Right kidney (tissue), 9 donors: ENCODE measurements at places on chromosomes 6 and 20.

- DNase-seq: no peak
These were observed 64.8 kb downstream of the TSHZ2 start for GRCh38 chr20:53036992-53037391.

DNA sequence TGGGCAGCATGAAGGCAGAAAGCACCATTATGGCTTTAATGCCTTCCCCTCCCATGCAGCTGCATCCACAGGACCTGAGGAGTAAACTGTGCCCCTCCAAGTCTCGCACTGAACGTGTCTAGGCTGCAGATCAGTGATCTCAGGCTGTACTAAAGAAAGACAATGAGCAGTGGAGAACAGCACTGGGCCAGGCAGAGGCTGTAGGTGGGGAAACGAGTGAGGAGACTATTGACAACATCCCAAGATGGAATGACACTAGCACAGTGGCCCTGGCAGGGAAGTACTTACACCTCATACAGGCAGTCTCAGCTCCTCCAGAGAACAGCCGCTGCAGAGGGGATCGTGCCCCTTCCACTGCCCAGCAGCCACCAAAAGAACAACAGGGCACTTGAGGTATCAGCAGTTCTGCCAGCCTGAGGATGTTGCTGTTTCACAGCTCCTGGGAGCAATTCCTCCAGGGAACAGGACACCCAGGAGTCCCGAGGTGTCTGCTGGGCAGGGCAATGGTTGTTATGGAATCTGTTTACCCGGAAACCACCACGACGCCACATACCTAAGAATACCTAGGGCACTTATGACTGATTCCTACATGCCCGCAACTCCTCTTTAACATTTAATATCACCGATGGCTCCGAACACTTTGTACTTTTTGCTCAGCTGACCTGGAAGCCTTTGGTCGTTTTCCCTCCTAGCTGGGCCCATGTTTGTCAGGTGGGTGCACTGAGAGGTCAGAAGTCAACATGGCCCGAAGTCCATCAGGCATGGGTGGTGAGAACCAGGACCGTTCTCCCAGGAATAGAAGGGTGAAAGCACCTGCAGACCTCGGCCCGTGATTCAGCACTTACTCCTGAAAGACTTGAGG, 79.1 kb downstream of the SLC22A23 start:
- no peak for DNase-seq

DNA sequence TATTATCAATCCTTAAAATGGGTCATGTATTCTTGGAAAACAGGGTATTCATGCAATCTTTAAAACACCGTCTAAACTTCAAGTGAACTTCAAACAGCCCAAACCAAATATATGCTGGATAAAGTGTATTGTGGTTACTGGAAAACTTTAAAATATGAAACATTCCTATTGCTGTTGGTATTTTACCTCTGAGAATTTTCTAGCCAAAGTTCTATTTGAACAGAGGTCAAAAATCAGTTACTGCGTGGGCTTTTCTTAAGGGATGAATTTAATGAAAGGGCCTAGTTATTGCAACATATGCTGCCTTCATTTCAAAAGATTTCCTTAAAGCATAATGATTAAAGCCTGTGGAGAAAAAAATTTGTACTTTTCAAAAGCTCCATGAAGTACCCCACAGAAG, 436.0 kb downstream of the PLCB1 start:
- DNase-seq: no peak

- DNase-seq: no peak
These were observed 279.4 kb downstream of the RFPL4B start for GRCh38 chr6:112626468-112627082.

DNA sequence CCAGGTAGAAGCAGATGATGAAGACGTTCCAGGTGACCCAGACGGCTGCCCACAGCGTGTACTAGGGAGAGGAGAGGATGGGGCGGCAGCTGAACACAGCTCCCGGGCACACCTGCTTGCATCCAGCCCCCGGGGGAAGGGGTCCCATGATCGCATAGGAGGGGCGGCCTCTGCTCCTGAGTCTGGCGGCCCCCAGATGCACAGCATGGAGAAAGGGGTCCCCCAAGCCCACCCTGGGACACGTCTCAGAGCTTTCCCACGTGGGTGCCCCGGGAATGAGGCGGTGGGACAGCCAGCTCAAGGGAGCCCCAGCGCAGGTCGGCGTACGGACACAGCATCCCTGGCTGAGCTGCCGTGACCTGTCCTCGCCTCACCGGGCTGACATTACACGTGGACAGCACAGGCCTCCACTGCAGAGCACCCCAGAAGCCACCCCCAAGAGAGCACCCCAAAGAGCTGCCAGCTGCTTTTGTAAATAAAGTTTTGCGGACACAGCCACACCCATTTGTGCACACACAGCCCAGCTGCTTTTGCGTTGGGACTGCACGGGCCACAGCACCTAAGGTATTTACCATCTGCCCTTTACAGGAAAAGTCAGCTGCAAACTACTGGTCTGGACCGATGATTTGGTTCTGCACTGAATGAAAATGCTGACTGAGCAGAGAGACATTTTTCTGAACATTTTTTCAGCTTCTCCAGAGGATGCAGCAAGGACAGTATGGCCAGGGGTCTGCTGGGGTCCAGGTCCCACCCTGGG, 5.2 kb downstream of the NKAIN4 start:
- no peak for DNase-seq

- no peak for DNase-seq
These were observed 1.6 kb downstream of the BPI start for GRCh38 chr20:38305541-38305940.

DNA sequence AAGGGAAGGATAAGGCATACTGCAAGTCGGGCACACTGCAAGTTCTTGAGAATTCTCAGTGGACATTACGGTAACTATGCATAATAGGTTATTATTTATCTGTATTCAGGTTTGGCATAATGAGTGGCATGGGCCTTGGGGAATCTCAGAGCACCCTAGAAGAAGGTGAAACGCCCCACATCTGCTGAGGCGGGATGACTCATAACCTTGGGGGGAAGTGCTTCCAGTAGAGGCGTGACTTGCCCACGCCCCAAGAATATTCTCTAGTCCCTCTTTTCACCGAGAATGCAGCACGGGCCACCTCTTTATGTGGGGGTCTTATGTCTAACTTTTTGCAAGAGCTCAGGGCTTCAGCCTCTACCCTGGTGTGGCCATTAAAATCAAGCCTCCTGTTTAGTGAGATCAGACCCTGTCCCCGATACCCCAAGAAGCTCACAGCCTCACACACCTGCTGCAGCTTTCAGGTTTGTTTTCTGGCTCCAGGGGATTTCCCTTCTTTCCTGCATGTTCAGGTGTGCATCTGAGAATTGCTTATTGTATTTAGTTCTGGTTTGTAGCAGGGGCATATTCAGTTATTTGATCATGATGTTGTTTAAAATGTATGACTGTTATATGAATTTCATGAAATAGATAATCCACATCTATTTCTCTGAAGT, 19.1 kb downstream of the ZFP64 start:
- no peak for DNase-seq

- DNase-seq: no peak
These were observed 695.9 kb downstream of the EPHA7 start for GRCh38 chr6:92723390-92723931.

DNA sequence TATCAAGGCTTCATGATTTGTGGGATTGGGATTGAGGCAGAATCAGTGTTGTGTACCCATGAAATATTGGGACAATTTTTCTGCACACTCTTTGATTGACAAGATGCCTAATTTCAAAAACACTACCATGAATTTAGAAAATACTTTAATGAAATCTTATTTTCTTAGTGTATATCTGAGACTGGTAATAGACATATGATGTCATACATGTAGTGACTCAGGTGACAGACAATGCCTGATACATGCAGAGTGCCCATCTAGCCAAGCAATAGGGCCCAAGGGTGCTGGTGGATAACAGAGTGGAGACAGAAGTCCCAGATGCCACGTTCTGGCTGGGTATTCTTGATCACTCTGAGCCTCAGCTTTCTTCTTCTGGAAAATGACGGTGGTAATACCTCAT, 279.6 kb upstream of the ARID1B start:
- no peak for DNase-seq

DNA sequence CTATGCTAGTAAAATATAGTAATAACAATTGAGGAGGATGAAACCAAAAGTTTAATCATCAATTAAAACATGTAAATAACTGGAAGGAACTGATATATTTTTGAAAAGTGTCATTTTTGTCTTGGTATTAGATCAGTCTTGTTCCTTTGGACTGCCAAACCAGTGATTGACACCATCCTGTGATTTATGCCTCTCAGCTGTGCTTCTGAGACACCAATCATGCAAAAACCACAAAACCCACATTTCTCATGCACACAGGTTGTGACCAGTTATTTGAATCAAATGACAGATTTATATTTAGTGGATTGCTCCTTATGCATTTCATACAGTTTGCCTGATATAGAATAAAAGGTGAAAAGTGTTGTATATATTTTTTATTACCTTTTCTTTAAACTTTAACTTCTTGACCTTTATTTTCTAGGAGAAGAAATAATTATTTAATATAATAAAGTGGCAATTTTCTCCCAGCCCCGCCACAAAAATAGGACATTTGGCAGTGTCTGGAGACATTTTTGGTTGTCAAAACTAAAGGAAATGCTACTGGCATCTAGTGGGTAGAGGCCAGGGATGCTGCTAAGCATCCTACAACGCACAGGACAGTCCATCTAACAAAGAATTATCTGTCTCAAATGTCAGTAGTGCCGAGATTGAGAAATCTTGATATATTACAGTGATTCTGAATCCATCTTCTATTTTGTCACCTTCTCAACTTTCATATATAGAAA, 383.6 kb downstream of the BCKDHB start:
- no peak for DNase-seq

DNA sequence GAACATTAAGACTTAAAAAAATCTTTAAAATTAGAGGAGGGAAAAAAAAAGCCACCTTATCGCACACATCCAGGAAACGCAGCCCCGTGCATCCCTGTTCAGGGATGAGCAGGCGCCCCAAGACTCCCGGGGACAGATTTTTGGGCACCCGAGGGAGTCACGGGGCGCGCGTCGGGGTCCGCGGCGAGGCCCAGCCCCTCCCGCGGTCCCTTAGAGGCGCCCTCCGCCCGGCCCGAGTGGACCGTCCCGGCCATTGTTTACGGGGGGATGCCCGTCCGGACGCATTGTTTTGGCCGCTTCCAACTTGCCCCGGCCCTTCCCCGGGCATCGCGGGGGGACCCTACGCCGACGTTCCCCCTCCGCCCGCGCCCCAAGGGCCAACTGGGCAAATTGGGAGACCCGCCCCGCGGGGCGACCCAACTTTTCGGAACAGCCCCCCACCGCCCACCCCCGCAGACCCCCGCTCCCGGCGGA, 610 bp downstream of the ZNF217 start:
- peak; percentile 80 for DNase-seq

DNA sequence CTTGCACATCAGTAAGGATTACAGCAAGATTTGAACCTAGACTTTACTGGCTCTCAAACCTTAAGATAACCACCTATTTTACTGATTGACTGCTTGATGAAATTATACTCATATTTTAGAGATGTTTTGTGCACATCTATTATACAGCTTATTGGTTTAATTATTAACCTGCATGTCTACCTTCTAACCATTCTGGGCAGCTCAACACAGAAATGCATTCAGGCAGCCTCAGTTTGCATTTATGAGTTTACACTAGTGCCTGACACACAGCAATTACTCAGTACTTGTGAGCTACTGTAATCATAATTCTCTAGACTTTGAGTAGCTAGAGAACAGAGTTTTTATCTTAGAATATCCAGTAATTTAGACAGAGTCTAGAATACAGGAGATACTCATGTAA, 273.9 kb upstream of the THEMIS start:
- no peak for DNase-seq

DNA sequence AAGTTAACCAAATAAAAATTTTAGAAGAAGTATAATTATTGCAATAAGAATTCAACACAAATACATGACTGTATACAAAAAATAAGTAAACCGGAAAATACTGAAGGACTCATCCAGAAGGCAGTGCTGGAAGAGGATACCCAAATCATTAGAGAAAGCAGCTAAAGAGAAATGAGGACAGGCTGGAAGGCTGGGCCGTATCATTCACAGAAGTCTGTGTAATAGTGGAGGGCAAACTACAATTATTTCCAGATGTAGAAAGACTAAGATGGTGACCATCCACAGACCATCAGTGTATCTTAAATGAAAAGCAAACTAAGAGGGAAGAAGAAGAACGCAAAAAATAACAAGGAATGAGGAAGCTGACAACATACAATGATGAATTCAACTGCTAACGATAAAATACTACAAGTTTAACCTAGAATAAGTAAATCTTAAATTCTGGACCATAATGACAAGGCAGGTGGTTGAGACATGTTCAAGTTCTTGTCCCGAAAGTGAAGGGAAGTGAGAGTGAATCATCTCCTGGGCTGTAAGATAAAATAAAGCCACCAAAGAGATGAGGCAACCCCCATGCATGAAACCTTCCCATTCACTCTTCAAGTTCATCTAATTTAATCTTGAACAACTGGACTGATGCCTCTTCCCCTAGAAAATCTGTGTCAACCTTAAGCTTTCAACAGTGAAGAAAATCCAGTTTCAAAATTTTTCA, 71.5 kb downstream of the SLC23A2 start:
- DNase-seq: no peak

DNA sequence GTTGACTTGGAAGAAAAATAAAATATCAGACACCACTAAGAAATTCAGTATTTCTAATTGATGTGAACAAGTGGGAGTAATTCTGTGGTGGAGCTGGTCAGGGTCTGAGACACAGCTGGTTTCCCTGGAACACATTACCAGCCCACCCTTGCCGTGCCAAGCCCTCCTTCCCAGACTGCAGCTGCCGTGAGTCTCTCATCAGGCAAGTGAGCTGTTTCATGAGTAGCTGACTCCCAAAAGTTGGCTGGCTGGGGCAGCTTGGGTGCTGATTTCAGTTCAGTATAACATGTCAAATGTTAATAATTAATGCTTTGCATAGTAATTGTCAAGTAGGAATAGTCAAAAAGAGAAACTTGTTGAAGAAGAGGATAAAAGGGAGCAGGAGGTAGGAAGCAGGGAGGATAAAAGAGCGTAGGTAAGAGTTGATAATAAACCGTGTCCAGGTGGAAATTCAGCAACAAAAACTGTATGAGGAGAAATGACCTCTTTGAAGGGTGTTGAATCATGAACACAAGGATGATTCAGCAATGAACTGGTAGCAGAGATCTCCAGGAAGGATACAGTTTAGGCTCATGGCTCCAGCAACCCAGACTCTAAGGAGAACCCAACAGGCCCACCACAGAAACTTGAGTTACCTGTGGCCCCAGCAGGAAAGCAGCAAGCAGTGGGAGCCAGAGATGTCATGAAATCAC, 110.9 kb upstream of the SSTR4 start:
- DNase-seq: no peak

GRCh38 chr6:68826501-68826900, 191.4 kb downstream of the ADGRB3 start:
- no peak for DNase-seq

DNA sequence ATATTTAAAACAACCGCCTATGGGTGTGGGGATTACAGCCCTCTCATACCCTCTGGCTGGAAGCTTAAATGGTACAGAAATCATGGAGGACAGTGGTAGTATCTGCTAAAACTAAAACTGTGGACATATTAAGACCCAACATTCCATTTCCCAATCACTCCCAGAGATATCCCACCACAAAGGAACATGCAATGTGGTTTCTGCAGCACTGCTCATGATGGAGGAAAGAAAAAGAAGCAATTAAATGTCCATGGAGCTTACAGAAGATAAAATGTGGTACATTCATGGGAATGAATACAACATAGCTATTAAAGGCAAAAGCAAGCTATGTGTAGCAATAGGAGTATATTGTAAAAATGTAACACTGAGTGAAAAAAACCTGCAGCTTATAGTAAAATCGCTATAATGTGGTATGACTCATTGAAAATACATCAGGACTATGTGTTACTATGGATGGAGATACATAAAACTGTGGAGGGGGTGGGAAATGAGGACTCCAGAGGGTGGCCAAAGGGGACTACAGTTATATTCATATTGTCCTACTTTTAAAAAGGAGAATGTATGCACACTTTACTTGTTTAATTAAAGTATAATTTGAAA, 22.9 kb upstream of the NNAT start:
- no peak for DNase-seq
